ENCODE measurements at places on chromosomes 7 and 10. TPM values are rescaled to one million over a fixed set of nuclear protein-coding genes. Genes with fewer than 3 reads are reported as not detected.

The BTBD16 gene
- not detected for polyA plus RNA-seq

The DEPP1 gene
- polyA plus RNA-seq, result not detected

The KLHDC10 gene
- polyA plus RNA-seq, result 2.1 TPM

The GBX1 gene
- polyA plus RNA-seq, result not detected

The CRPPA gene
- polyA plus RNA-seq, result 0.79 TPM

The IFIT1B gene
- not detected for polyA plus RNA-seq

The OPALIN gene
- polyA plus RNA-seq, result not detected

The AKR1D1 gene
- polyA plus RNA-seq, result not detected

The MOGAT3 gene
- not detected for polyA plus RNA-seq

The UCMA gene
- polyA plus RNA-seq, result not detected

The DTX2 gene
- polyA plus RNA-seq, result 19.9 TPM

The JCAD gene
- not detected for polyA plus RNA-seq

The ADIRF gene
- polyA plus RNA-seq, result not detected

The CYP26A1 gene
- not detected for polyA plus RNA-seq

The HTR7 gene
- polyA plus RNA-seq, result not detected

The CH25H gene
- not detected for polyA plus RNA-seq

The EIF4H gene
- polyA plus RNA-seq, result 197 TPM

The NUTM2B gene
- polyA plus RNA-seq, result 0.21 TPM

The CCL24 gene
- not detected for polyA plus RNA-seq

The AGR2 gene
- polyA plus RNA-seq, result not detected

The SPDYE11 gene
- 0.19 TPM for polyA plus RNA-seq

The SLC39A12 gene
- not detected for polyA plus RNA-seq

The SLC26A3 gene
- not detected for polyA plus RNA-seq

The PRPS1L1 gene
- polyA plus RNA-seq, result not detected

The OR2A5 gene
- not detected for polyA plus RNA-seq

The MGAM2 gene
- not detected for polyA plus RNA-seq

The FAM25A gene
- not detected for polyA plus RNA-seq
